ENCODE measurements at places on chromosomes 5 and 9.

- no peak for DNase-seq
These were observed 171.3 kb downstream of the SLC28A3 start for GRCh38 chr9:84169240-84169639.

GRCh38 chr5:66021585-66021984 lies 95.2 kb downstream of the ERBIN start:
- no peak for DNase-seq

- no peak for DNase-seq
These were observed 55.7 kb downstream of the NR3C1 start for GRCh38 chr5:143347698-143348344.

GRCh38 chr9:72356041-72356582 lies 8.9 kb downstream of the ZFAND5 start:
- DNase-seq: no peak

GRCh38 chr5:102819634-102820033 lies 64.5 kb downstream of the PAM start:
- no peak for DNase-seq

- DNase-seq: no peak
These were observed 372.8 kb downstream of the NR2F1-AS1 start for GRCh38 chr5:93208141-93208751.

- no peak for DNase-seq
These were observed 692.5 kb downstream of the PRR16 start for GRCh38 chr5:121156565-121156964.

DNA sequence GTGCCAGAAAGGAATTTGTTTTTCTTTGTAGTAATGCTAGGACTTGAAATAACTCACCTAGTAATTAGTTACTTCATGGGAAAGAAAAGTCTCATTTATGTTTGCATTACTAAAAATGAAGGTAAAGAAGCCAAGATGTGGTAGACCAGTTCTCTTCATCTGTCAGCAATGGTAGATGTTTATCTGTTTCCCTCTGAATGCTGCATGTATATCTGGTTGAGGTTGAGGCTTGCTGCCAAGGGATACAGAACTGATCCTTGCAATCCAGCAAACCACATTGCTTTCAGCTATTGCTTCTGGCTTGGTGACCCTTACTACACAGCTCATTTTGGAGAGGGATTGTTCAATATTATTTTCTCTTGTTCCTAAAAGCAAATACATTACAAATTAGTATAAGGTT lies 73.6 kb downstream of the ZNF474 start:
- no peak for DNase-seq

DNA sequence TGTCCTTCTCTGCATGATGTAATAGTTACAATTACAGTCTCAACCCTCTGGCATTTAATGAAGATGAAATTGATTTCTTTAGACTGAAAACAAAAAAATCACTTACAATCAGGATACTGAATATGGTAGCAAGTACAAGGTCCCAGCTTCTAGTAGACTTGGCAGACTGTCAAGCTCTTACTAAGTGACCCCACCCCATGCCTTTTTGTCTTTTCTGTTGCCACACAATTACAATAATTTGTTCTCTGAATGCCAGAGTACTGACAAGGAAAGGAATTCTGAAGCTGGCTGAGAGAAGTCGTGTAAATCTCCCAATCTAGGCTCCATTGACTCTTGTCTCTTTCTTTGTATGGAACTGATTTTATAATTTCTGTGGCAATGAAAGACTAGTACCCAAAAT lies 154.2 kb downstream of the TMC1 start:
- DNase-seq: no peak

- no peak for DNase-seq
These were observed 128.2 kb downstream of the MED10 start for GRCh38 chr5:6250121-6250520.

- DNase-seq: no peak
These were observed 91.9 kb upstream of the C9orf72 start for GRCh38 chr9:27665136-27665535.

GRCh38 chr5:175691761-175692160 lies 33.9 kb downstream of the HRH2 start:
- no peak for DNase-seq

Data from putamen (tissue), 1 donor.